Right atrium auricular region (tissue), 2 donors: ENCODE measurements at places on chromosomes 6 and 20. TPM values are rescaled to one million over a fixed set of nuclear protein-coding genes. Genes with fewer than 3 reads are reported as not detected.

The FGD2 gene
- total RNA-seq: 8.0 TPM

The RBM38 gene
- 151 TPM for total RNA-seq

The TENT5A gene
- 22.0 TPM for total RNA-seq

The KDM1B gene
- 15.5 TPM for total RNA-seq

The LRFN2 gene
- total RNA-seq: not detected

The PHACTR3 gene
- total RNA-seq: 24.2 TPM

The RUNX2 gene
- 0.55 TPM for total RNA-seq

The KCNK5 gene
- 1.1 TPM for total RNA-seq

The TSHZ2 gene
- 3.3 TPM for total RNA-seq

The GATA5 gene
- 6.9 TPM for total RNA-seq

The BHLHE23 gene
- total RNA-seq: not detected
